ENCODE measurements at places on chromosomes 5 and 9.

GRCh38 chr9:4095484-4095883, 204.4 kb downstream of the GLIS3 start:
- no peak for DNase-seq

GRCh38 chr5:68543212-68543611, 327.7 kb downstream of the PIK3R1 start:
- no peak for DNase-seq

DNA sequence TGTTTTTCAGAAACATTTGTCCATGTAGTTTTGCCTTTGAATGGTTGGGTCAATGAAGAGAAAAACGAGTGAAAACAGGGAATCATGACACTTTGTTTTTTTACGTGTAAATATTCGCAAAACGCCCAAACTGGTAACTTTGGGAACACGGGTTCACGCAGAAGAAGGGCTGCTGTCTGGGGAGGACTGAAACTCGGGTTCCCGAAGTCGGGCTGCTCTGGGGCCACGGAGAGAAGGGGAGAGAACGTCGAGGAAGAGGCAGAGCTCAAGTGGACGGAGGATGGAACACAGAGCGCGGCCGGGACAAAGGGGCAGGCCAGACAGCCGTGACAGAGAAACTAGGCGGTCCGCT, 478 bp upstream of the SETD9 start:
- DNase-seq = peak; percentile 32

GRCh38 chr9:34663303-34663605, 797 bp upstream of the CCL27 start:
- DNase-seq = no peak

DNA sequence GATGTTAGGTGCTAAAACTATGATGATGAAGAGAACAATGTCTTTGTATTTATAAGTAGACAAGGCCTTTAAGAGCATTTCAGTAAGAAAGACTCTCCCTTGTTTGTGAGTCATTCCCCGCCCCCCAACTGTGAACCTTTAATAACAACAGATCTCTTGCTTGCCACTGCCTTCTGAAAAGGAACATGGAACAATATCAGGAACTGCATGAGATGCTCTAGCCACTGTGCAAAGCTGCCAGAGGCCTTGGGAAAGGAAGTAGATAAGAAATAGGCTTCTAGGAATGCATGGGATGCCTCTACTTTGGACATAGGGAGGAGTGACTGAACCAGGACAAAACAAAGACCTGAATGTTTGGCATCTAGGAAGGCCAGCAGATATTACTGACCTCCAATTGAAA, 296.1 kb upstream of the MPDZ start:
- DNase-seq = peak; percentile 65

- no peak for DNase-seq
Measured at GRCh38 chr9:2396622-2397285, 224.8 kb upstream of the VLDLR start.

DNA sequence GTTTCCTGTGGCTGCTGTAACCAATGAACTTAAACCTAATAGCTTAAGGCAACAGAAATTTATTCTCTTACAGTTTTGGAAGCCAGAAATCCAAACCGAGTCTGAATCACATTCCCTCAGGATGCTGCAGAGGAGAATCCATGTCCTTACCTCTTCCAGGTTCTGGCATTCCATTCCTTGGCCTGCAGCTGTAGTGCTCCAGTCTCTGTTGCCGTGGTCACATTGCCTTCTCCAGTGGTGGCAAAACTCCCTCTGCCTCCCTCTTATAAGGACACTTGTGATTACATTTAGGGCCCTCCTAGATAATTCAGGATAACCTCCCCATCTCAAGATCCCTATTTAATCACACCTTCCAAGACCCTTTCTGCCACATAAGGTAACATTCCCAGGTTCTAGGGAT, 88.7 kb upstream of the SHB start:
- DNase-seq = no peak

DNA sequence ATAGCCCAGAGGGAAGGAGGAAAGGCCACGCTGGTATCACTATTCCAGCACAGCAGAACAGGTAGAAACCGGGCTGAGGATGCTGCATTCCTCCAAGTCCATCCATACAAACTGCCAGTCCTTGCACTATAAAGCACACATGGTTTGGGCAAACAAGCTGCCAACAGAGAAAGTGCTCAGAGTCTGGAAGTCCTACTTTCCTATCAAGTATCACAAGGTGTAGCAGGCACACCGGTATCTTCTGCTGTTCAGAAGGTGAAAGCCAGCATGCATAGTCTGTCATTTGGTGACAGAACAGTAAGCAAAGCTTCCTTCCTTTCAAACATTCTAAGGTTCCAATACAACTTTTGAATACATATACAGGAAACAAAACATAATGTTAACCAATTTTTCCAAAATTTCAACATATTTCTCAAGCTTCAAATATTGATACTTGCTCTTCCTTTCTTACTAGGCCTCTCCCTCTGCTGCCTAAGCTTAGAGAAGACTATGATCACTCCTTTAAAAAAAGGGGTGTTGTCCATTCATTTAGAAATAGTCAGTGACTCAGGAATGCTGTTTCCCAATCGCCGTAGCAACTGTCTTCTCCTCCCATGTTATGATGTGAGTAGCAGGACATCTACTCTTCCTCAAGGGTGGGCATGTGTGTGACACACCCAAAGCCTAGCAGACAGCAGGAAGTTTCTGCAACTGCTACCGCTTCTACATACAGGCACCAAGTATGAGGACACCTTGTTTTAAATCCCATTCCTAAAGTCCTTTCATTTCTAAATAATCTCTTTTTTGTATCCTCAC, 14.7 kb downstream of the DIAPH1 start:
- DNase-seq = peak; percentile 97

DNA sequence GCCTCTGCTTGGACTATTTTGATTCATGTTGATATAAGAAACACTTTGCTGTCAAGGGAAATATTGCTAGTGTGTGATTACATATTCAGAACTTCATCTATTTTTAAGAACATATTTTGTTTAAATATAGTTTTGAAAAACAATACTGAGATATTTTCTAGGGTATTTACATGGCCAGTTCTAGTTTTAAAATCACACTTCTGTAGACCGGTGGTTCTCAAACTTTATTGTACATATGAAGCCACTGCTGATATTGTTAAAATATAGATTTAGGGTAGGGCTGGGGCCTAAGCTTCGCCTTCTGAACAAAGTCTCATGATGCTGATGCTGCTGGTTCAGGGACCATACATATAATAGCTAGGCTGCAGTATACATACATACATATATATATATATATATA, 1000.0 kb downstream of the PTPRD start:
- no peak for DNase-seq

DNA sequence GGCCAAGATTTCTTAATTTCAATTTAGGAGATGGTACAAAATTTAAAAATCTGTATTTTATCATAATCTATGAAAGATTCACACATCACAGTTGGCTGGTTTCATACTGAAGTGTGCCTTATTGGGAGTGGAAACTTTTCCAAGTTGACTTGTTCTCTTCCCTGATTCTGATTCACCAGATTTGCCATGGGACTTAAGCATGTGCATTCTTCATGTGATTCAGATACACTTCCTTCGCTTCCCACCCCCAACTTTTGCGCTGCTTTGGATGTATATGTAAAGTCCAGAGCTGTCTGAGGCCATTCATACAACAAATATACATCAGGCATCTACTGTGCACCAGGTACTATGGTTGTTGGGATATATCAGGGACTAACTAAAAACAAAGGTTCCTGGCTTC, 34.4 kb downstream of the CPEB4 start:
- no peak for DNase-seq

GRCh38 chr9:116207371-116208111, 54.0 kb downstream of the PAPPA start:
- DNase-seq = no peak

- no peak for DNase-seq
Measured at GRCh38 chr9:82883436-82883835, 179.5 kb downstream of the RASEF start.

GRCh38 chr5:131542723-131543122, 92.3 kb downstream of the RAPGEF6 start:
- no peak for DNase-seq

DNA sequence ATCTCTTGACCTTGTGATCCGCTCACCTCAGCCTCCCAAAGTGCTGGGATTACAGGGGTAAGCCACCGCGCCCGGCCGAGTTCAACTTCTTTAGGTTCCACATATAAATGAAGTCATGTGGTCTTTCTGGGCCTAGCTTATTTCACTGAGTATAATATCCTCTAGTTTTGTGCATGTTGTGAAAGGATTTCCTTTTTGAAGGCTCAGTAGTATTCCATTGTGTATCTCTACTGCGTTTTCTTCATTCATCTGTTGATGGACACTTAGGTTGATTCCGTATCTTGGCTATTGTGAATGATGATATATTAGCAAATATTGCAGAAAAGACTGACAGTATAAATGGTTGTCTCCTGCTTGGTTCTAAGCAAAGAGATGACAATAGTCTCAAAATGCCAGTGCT, 20.1 kb downstream of the ODF2 start:
- no peak for DNase-seq

- no peak for DNase-seq
Measured at GRCh38 chr5:138732466-138732865, 20.8 kb upstream of the CTNNA1 start.

- DNase-seq = no peak
Measured at GRCh38 chr5:93600409-93601070, 17.5 kb downstream of the NR2F1 start.

DNA sequence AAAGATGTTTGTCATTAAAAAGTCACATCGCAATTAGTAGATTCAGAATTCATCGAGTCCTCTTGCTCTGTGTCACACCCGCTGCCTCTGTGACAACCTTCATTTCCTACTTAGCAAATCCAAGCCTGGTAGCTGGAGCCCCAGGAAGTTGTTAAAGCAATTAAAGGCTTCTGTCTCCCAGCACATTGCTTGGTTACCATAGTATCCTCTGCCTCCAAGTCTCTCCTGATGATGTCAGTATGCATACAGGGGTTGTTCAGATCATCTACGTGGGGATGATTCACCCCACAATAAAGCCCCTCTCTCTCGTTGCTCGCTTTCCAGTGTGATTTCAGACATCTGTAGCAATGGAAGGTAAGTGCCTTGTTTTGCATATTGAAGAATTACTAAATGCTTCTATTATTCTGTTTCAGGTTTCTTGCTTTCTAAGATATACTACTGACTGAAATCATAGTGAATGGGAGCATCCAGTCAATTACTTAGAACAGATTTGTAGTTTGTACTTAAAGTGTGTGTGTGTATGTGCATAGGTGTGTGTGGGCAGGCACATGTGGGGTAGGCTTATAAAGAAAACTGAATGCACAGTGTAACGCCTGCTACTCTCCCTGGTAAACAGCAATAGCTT, 52.9 kb downstream of the PAM start:
- DNase-seq = peak; percentile 58

GRCh38 chr9:84874596-84874995, 205.1 kb downstream of the NTRK2 start:
- peak; percentile 3 for DNase-seq

DNA sequence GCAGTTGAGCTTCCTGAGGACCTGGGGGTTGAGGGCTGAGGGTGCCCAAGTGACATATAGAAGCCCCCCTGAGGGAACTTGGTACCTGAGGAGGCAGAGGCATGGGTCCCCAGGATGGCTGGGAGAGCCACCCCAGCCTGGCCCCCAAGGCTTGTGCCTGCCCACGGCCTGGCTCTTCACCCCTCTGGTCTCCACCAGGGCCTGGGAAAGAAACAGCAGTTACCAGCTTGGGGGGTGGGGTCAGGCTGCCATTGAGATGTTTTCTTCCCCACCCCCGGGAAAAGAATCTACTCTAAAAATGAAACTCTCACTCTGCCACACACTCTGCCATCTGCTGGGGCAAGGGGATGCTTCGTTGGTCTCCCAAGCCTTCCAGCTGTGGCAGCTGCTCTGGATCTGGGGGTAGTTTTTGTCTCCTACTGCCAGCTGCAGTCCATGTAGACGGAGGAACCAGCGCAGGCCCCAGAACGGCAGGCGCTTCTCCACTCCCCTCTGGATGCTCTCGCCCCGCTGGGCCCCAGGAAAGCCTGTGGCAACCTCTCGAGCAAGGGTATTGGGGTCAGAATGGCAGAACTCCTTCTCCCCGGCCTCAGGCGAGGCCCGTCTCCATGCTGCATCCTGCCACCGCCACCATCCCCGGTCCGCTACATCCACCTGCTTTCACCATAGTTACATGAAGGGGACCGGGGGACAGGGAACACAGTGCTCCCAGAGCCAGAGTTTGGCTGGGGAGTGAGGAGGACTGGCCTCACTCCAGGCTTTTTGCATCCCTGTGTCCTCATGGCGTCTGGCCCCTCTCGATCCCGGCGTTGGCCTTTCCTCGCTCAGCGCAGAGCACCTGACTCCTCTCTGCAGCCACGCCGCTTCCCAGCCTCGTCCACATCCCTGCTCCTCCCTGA, 123.5 kb downstream of the DAB2IP start:
- DNase-seq = no peak

DNA sequence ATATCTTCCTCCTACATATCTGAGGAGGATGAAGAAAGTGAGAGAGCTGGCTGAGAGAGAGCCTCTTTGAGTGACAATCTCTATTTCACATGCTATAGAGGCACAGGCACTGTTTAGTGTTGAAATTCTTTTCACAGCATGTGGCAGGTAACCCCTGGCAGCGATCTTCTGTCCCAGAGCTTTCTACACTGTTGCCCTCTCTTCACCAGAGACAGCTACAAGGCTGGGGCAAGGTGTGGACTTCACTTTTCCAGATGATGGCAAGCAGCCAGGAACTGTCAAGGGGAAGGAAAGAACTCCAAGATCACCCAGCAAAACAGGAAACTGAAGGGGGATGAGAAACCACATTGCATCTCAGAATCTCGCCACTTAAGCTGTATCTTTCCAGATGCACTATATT, 205.2 kb downstream of the CAAP1 start:
- DNase-seq = no peak

- DNase-seq = no peak
Measured at GRCh38 chr5:180129291-180130190, 58.0 kb upstream of the RNF130 start.

DNA sequence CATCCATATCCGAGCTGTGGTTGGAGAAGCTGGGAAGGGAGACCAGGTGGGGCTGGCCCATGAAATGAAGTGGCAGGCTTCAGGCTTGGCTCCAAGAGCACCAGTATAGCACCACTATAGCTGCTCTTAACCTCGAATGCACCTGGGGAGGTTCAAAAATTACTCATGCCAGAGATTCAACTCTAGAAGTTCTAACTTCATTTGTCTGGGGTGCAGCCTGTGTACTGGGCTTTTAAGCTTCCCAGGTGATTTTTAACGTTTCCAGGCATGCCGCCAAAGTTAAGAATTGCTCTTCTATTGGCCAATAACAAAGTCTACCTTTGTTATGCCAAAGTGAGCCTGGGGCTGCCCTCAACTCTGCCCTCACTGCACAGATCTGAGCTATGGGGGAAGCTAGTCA, 458 bp downstream of the PRSS3 start:
- DNase-seq = no peak

GRCh38 chr5:172149073-172149472, 39.0 kb downstream of the STK10 start:
- DNase-seq = peak; percentile 89

DNA sequence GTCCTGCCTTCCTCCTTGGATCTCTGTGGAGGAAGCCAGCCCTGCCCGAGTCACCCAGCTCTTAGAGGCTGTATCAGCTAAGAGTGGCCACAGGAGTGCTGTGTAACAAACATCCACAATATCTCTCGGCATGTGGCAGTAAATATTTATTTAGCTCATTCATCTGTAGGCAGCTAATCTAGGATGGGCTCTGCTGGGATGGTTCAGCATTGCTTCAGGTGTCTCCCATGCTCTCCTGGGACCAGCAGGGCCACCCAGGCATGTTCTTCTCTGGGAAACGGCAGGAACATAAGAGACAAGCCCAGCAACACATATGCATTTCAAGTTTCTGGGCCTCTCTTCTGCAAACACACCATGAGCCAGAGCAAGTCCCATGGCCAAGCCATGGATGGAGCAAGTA, 56.1 kb downstream of the HRH2 start:
- no peak for DNase-seq

GRCh38 chr9:73067074-73067473, 84.6 kb upstream of the ANXA1 start:
- no peak for DNase-seq

Data from brain microvascular endothelial cell (primary cell).